ENCODE measurements at places on chromosomes 3 and 15. TPM values are rescaled to one million over a fixed set of nuclear protein-coding genes. Genes with fewer than 3 reads are reported as not detected.

Gene HYKK
- total RNA-seq: 14.7 TPM

DNA sequence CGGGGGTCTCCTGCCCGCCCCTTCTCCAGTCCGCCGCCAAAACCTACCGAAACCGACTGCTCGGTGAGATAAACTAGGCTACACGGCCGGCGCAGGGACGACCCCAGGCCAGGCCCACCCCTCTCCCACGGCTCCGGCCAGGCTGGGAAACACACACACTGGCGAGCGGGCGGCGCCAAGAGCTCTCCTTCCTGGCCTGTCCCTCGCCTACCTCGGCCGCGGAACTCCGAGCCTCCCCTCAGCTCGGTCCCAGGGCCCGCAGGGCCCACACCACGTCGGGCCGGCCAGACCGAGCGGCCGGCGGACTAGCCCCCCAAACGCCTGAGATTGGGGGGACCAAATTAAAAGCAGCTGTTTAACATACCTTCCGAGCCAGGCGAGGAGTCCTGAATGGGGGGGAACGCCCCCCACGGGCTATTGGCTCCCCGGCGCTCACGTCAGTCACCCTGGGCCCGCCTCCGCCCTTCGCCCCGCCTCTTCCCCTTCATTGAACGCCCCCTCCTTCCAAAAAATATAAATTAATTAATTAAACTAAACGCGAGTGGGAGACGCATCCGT is 4.0 kb upstream of the SIN3A start:
- peak overlapping the region; percentile 95 for H3K27ac ChIP-seq
- no peaks in the 10 kb centered on the region for H3K27me3 ChIP-seq

Gene CCDC13
- total RNA-seq: 3.9 TPM

- no peak for DNase-seq
- no peaks in the 10 kb centered on the region for H3K36me3 ChIP-seq
- H3K4me1 ChIP-seq: no peaks in the 10 kb centered on the region
- no peaks in the 10 kb centered on the region for H3K27me3 ChIP-seq
- H3K27ac ChIP-seq: no peak overlapping the region
These were observed 149.1 kb upstream of the CD96 start for GRCh38 chr3:111392894-111393398.

Gene ACSBG1
- total RNA-seq: 2.7 TPM

- no peak overlapping the region for H3K27ac ChIP-seq
- H3K4me3 ChIP-seq: no peak overlapping the region
- no peaks in the 10 kb centered on the region for H3K4me1 ChIP-seq
- DNase-seq: no peak
- no peaks in the 10 kb centered on the region for H3K27me3 ChIP-seq
- H3K36me3 ChIP-seq: no peaks in the 10 kb centered on the region
These were observed 22.7 kb upstream of the STARD5 start for GRCh38 chr15:81346611-81347010.

DNA sequence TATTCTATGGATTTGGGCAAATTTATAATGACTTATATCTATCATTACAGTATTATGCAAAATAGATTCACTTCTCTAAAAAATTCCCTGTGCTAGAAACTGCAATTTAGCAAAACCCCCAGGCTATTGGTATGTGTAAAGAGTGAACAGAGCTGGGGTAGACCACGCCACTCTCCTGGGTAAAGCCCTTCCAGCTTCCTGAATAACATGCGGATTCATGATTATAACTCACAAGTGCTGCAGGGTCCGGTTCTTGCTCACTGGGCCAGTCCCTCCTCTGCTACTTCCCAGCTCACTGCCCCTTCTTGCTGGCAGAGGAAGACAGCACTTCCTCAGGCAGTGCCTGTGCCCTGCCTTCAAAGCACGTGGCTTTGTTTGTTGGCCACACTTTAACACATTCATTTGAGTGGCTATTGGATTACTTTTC is 4.1 kb downstream of the CD80 start:
- H3K36me3 ChIP-seq: no peaks in the 10 kb centered on the region
- no peak overlapping the region for H3K27ac ChIP-seq
- H3K4me1 ChIP-seq: no peaks in the 10 kb centered on the region
- no peaks in the 10 kb centered on the region for H3K27me3 ChIP-seq

GRCh38 chr15:89299896-89300295 is 34.7 kb downstream of the POLG start:
- DNase-seq: no peak
- no peak overlapping the region for H3K4me3 ChIP-seq
- H3K27me3 ChIP-seq: no peaks in the 10 kb centered on the region
- no peaks in the 10 kb centered on the region for H3K36me3 ChIP-seq

DNA sequence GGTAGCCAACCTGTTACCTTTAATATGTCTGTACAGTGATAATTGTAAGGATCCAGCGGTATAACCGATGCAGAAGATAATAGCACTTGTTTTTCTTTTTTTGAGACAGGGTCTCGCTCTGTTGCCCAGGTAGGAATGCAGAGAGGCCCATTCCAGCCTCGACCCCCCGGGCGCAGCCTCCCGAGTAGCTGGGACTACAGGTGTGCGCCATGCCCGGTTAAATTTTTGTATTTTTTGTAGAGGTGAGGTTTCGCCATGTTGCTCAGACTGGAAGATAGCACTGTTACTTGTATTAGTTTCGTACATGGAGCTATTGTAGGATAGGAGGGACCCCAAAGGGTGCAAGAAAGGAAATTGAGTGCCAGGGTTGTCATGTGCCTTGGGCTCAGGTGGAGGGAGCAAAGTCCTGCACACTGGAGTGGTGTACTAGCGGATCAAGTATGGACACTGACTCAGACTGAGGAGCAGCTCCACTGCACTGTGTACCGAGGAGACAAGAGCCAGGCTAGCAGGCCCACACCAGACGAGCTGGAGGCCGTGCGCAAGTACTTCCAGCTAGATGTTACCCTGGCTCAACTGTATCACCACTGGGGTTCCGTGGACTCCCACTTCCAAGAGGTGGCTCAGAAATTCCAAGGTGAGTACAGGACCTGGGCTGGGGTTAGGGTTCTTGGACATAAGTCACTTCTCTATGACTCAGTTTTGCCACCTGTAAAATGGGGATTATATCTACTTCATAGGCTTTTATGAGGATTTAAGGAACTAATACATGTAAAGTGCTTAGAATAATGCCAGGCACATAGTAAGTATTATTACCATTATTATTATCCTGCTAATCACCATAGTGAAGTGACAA is 1.0 kb downstream of the OGG1 start:
- peak overlapping the region; percentile 94 for H3K27ac ChIP-seq
- no peaks in the 10 kb centered on the region for H3K27me3 ChIP-seq
- H3K4me3 ChIP-seq: peak overlapping the region; percentile 71
- peaks cover 25% of the 10 kb centered on the region for H3K36me3 ChIP-seq
- peaks cover 35% of the 10 kb centered on the region for H3K4me1 ChIP-seq
- no peak for DNase-seq

- H3K36me3 ChIP-seq: no peaks in the 10 kb centered on the region
- peaks cover 8% of the 10 kb centered on the region for H3K4me1 ChIP-seq
- peak overlapping the region; percentile 84 for H3K4me3 ChIP-seq
- no peak for DNase-seq
These were observed 491 bp upstream of the SENP7 start for GRCh38 chr3:101513419-101513986.

Gene TTLL13
- total RNA-seq: not detected

GRCh38 chr15:76056931-76057330 is 2.9 kb upstream of the TMEM266 start:
- DNase-seq: no peak
- H3K4me3 ChIP-seq: peak overlapping the region; percentile 23
- peaks cover 18% of the 10 kb centered on the region for H3K4me1 ChIP-seq
- no peak overlapping the region for H3K27ac ChIP-seq

- H3K4me1 ChIP-seq: peaks cover 28% of the 10 kb centered on the region
- H3K36me3 ChIP-seq: no peaks in the 10 kb centered on the region
- peak overlapping the region; percentile 38 for H3K4me3 ChIP-seq
- DNase-seq: peak; percentile 83
These were observed 37.9 kb upstream of the TSC22D2 start for GRCh38 chr3:150370122-150370602.

Gene CPLX3
- total RNA-seq: not detected

- peaks cover 28% of the 10 kb centered on the region for H3K4me1 ChIP-seq
- no peaks in the 10 kb centered on the region for H3K27me3 ChIP-seq
- peak; percentile 67 for DNase-seq
- H3K36me3 ChIP-seq: no peaks in the 10 kb centered on the region
- H3K27ac ChIP-seq: peak overlapping the region; percentile 93
These were observed 401 bp downstream of the SEC11A start for GRCh38 chr15:84715441-84716035.

DNA sequence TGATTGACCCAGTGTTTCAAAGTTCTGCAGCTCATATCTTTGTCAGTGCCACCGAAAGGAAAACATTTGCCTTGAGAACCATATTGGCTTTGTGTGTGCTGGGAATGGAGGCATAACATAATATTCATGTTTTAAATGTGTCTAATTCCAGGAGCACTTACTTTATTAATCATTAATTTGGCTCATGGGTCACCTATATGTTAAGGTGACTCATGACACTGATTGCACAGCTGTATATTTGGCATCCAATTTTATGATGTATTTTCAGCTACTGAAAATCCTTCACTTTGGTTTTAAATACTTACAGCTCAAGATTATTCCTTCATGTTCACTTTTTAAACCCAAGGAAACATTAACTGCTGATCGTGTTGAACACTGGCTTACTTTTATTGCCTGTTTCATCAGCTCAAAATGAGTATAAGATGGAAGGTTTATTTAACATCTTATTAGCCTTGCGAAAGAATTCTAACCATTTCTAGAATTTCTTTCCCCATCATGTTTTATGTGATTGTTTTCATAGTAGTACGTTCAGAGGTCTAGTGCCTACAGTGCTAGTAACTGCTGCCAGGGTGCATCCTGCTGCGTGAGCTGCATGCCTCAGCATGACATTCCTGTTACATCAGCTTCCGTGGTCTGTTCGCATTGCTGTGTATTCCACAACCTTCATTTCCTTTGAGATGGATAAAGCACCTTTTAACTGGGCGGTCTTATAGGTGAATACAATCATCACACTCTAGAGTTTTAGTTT is 63.7 kb downstream of the LRCH3 start:
- no peak overlapping the region for H3K4me3 ChIP-seq
- H3K27ac ChIP-seq: peak overlapping the region; percentile 43
- H3K27me3 ChIP-seq: no peaks in the 10 kb centered on the region
- no peaks in the 10 kb centered on the region for H3K4me1 ChIP-seq
- peaks cover 82% of the 10 kb centered on the region for H3K36me3 ChIP-seq
- no peak for DNase-seq

- H3K27me3 ChIP-seq: no peaks in the 10 kb centered on the region
- no peak for DNase-seq
- no peak overlapping the region for H3K27ac ChIP-seq
These were observed 30.6 kb downstream of the PLCH1 start for GRCh38 chr3:155714295-155714718.

DNA sequence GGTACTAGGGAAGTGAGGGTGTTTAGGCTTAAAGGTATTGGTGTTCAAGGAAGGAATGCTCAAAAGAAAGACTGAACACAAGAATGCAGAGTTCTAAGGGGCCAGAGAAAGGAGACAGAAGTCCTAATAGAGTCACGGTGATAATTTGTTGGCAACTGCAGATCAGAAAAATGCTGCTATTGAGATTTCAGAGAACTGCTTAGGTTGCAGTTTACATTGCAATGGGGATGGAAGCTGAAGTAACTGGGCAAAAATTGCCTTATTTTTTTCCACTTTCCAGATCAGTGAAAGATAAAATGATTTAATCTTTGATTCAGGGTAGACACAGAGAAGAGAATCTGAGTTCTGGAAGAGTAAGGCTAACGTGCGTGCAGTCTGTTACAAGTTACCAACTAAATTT is 199.8 kb downstream of the SQOR start:
- no peak overlapping the region for H3K4me3 ChIP-seq
- H3K27ac ChIP-seq: no peak overlapping the region
- H3K27me3 ChIP-seq: no peaks in the 10 kb centered on the region
- H3K36me3 ChIP-seq: no peaks in the 10 kb centered on the region
- DNase-seq: no peak

GRCh38 chr3:32623532-32623931 is 52.9 kb upstream of the DYNC1LI1 start:
- no peak overlapping the region for H3K4me3 ChIP-seq
- H3K27me3 ChIP-seq: no peaks in the 10 kb centered on the region
- H3K4me1 ChIP-seq: no peaks in the 10 kb centered on the region
- no peak overlapping the region for H3K27ac ChIP-seq

Gene SLTM
- 83.5 TPM for total RNA-seq

GRCh38 chr3:196643201-196643749 is 3.8 kb downstream of the NRROS start:
- peak overlapping the region; percentile 16 for H3K27ac ChIP-seq
- no peaks in the 10 kb centered on the region for H3K4me1 ChIP-seq

Gene DPPA2
- not detected for total RNA-seq

- no peak for DNase-seq
- no peaks in the 10 kb centered on the region for H3K4me1 ChIP-seq
- no peak overlapping the region for H3K27ac ChIP-seq
- no peaks in the 10 kb centered on the region for H3K27me3 ChIP-seq
- no peaks in the 10 kb centered on the region for H3K36me3 ChIP-seq
These were observed 59.1 kb downstream of the TRIM42 start for GRCh38 chr3:140736863-140737460.

GRCh38 chr3:131658771-131659170 is 156.0 kb upstream of the MRPL3 start:
- no peak overlapping the region for H3K4me3 ChIP-seq
- H3K36me3 ChIP-seq: no peaks in the 10 kb centered on the region
- H3K27ac ChIP-seq: no peak overlapping the region
- H3K4me1 ChIP-seq: no peaks in the 10 kb centered on the region
- no peak for DNase-seq

DNA sequence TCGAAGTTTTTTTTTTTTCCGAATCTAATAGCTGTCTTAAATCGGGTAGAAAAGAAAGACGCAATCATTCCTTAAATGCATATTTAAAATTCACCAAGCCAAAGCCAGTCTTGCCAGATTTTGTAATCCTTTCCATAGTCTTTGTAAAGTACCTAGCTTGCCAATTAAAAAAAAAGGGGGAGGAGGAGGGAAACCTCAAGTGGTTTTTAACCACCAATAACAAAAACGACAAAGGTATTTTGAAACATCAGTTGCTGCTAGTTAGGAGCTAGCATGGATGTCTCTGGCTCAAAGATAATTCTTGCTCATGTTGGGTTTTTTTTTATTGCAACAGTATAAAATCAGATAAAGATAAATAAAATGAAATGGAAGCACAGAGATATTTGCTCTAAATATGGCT is 187.9 kb downstream of the MECOM start:
- no peak for DNase-seq
- no peaks in the 10 kb centered on the region for H3K4me1 ChIP-seq
- no peak overlapping the region for H3K27ac ChIP-seq

Gene ARHGEF3
- 24.2 TPM for total RNA-seq

GRCh38 chr3:190737446-190737845 is 125.0 kb downstream of the GMNC start:
- H3K4me3 ChIP-seq: no peak overlapping the region
- DNase-seq: no peak
- H3K27me3 ChIP-seq: no peaks in the 10 kb centered on the region
- H3K27ac ChIP-seq: no peak overlapping the region
- H3K4me1 ChIP-seq: no peaks in the 10 kb centered on the region
- H3K36me3 ChIP-seq: no peaks in the 10 kb centered on the region

GRCh38 chr3:21390856-21391255 is 360.2 kb downstream of the ZNF385D start:
- no peaks in the 10 kb centered on the region for H3K27me3 ChIP-seq
- H3K4me1 ChIP-seq: peaks cover 22% of the 10 kb centered on the region
- no peaks in the 10 kb centered on the region for H3K36me3 ChIP-seq

GRCh38 chr15:68427366-68427765 is 4.6 kb downstream of the ITGA11 start:
- no peaks in the 10 kb centered on the region for H3K36me3 ChIP-seq
- H3K4me1 ChIP-seq: peaks cover 16% of the 10 kb centered on the region
- H3K4me3 ChIP-seq: no peak overlapping the region
- H3K27ac ChIP-seq: no peak overlapping the region
- H3K27me3 ChIP-seq: peaks cover 23% of the 10 kb centered on the region
